ENCODE measurements at places on chromosomes 4 and X.

GRCh38 chrX:21847342-21847741, 7.9 kb downstream of the MBTPS2 start:
- DNase-seq, result no peak

DNA sequence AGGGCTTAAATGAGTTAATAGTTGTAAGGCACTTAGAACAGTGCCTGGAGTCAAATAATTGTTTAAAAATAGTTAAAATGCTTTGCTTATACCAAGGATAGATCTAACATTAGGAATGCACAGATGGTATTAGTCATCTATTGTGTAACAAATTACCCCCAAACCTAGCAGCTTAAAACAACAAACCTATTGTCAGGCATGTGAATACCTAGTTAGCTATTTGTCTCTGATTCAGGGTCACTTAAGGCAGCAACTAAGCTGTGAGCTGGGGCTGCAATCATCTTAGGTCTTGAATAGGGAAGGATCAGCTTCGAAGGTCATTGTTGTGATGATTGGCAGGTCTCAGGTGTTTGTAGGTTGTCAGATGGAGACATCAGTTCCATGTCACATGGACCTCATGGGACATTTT, 42.4 kb upstream of the AGA start:
- no peak for DNase-seq

- no peak for DNase-seq
Observed at GRCh38 chr4:143375326-143376073, 38.8 kb downstream of the GAB1 start.

DNA sequence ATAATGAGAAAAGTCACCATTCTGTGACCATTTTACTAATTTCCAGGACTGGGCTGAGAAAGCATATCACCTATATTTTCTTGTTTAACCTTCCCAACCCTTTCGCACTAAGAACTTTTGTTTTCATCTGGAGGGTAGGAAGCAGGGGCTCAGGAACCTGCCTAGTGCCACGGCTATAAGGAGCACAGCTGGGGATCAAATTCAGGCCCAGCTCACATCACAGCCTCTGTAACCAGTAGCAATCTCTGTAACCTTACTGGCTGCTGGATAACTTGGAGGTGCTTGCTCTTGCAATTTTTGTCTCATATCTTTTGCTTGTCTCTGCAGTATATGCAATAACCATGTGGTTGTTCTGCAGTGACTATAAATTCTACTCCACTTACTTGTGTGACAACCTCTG, 76.7 kb upstream of the PLAC1 start:
- DNase-seq, result no peak

GRCh38 chr4:156575430-156576073, 396.0 kb downstream of the PDGFC start:
- no peak for DNase-seq

DNA sequence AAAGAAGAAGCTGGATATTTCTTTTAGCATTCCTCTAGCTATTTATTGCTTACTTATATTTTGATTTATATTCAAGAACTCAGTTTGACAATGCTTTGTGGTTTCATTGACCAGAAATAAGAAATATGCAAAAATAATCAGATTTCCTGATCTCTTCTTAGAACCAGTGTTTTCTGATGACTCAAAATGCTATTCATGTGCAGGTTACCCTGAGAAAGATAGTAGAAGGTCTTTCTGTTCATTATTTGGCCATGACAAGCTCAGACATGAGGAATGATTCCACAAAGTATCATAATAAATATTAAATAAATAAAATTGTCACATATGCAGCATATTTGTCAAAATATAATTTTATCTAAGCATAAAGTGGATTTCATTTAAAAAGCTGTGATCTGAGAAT, 24.1 kb downstream of the ADH7 start:
- no peak for DNase-seq

- no peak for DNase-seq
Observed at GRCh38 chrX:16977771-16978170, 31.3 kb downstream of the REPS2 start.

DNA sequence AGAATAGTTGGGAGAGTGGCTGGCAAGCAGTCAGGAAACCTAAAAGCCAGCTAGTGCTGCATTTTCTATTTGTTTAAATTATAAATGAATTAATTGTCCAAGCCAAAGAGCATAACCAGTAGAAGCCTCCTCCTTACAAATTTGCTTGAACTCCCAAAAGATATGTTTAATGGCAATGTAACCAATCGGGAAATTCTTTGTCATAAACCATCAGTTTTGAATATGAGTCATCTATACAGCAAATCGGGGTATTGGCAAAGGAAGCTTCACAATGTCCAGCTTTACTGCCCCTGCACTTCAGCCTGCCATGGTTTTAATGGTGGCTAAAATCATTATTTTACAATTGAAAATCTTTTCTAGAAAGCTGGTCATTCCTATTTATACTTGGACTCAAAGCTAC, 216.6 kb downstream of the SHROOM3 start:
- DNase-seq, result no peak

DNA sequence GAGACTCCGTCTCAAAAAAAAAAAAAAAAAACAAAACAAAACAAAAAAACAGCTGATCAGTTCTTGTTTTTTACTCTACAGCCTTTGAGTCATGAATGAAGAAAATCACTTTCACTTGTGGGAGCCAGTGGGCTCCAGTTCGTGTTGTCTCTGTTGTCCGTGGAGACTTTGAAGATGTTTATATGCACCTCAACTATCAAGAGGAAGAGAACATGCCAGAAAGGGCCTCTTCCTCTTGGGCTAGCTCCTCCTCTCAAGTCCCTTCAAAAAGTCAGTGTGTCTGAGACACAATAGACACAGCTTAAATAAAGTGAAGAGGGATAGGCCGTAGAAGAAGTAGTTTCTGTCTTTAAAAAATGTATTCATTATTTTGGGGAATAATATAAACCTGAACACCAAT, 182.7 kb downstream of the KDR start:
- no peak for DNase-seq

GRCh38 chr4:80540785-80541469, 205.4 kb downstream of the CFAP299 start:
- DNase-seq, result no peak

DNA sequence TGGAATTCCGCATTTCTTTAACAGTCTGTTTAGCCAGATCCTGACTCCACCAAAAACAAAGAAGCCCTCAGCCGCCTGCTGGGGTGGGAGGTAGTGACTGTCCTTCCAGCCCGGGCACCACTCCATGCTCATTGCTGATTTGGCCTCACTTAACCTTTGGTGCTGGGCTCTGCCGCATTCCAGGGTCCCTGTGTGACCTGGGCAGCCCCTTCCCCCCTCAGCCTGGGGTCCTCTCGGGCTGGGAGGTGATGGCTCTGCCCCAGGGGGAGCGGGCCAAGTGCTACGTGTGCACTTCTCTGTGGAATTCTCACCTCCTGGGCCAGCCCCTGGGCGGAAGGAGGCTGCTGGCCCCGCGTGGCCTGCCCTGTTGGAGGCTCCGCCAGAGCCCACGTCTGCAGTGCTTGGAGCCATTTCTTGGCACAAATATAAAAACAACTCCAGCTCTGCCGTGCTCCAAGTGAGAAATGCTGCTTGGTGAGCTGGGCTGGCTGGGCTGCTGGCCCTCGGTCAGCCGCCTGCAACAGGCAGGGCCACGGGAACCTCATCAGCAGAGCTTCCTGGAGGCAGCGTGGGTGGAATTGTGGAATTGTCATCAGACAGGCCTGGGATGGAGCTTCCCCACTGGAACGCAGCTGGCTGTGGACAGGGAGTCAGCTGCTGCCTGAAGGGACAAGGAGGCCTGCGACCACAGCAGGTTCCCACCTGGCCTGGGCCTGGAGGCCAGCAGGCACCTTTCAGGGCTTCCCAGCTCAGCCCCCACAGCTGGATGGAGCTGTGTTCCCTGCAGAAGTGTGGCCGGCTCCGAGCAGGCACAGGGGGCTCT, 66.0 kb downstream of the TRMT44 start:
- no peak for DNase-seq
